ENCODE measurements at places on chromosomes 13 and 19.

DNA sequence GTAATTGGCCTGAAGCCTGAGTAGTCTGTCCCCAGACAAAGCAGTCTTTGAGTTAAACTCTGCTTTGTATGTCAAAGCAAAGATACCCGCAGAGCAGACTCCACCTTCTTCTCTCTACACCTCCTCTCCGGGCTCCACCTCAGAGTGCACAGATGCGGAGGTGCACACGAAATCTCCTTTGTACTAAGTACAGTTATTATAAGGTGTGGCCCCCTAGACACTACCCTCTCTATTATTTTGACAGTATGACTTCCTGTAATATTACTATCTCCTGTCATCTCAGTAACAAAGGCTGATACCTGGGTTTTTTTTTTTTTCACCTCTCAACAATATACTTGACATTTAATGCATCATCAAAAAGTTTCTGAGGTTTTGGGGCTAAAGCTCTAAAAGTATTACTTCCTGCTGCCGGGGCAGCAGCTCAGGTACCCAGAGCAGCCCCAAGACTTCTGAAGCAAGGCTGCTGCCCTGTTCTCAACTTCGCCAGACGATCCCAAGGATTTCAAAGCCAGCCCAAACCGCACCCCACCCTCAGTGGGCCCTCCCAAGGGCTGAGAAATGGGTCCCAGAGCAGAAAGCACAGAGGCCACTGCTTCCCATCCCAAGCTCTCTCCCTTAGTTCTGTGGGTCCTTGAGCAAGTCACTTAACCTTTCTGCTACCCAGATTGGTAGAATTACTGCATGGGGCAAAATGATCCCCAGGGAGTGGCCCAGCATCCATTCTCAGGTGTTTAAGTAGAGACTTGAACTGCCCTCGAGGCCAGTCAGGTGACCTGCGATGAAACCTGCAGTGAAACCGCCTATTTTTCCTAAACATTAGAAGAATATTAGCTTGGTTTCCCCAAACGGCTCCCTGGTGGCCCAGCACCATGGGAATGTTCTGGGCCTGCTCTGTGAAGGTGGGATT lies 180.6 kb downstream of the FOXO1 start:
- no peak for DNase-seq

DNA sequence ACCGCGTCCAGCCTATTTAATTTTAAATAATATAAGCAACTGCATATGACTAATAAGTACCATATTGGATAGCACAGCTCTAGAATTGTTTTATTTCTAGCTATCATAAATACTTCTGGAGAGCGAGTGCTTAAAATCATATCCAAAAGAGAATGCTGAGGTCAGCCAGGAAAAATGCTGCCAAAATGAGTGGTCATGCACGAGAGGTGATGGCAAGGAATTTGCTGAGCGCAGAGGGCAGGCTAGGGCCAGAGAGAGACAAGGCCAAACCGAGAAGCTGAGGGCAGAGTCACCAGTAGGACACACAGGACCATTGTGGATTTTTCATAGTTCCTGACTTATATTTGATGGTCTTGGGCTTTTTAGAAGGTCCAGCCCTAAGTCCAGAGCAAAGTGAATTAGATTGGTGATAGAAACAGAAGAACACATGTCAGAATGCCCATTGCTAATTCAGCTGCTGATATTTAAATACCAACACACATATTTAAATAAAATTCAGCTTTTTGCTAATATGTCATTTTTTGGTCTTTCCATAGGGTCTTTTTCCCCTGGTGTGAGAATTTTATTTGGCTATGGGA lies 33.6 kb upstream of the UBL3 start:
- DNase-seq, result no peak

DNA sequence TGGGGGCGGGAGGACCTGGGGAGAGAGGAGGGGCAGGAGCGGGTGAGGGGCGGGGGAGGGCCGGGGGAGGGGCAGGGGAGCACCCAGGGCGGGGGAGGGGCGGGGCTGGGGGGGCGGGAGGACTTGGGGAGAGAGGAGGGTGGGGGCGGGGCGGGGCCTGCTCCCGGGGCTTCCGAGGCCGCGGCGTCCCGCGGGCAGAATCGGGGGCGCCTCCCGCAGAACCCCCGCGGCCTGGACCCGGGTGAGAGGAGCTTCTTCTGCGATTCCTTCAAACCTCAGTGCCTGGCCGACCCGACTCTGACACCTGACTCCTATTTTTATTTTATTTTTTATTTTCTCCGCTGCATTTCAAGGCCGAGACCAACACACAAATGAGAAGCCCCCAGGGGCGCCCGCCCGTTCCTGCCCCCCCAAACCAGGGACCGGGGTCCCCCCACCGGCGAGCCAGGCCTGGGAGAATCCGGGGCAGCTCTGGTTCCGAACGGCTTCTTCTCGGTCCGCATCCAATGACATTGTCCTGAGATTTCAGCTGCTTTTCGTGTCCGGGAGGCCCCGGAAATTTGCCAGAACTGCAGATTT lies 470 bp upstream of the GRTP1 start:
- peak; percentile 50 for DNase-seq

DNA sequence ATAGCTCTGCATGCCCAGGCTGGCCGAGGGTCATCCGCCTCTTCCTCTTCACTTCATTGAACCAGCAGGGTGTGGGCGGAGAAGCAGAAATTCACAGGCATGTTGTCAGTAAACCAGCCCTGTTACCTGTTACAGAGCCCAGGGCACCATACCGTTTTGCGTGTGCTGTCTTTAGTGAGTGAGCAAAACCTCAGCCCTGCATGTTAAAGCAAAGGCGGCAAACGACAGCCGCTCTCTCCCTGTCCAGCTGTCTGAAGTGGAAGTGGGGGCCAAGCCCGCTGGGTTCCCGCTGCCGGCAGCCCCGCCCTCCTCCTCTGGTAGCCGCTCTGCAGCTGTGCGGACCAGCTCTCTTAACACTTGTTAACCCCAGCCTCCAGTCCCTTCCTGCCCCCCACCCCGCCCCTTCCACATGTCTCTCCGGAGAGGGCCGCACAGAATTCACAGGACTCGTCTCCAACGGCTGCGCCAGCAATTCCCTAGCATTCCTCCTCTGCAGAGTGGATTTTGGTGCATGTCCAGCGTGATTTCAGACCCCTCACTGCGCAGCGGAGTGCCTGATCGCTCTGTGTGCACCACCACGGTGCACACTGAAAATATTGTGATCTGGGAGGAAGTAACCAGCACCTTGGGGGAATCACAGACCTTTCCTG lies 12.7 kb downstream of the KLHL26 start:
- no peak for DNase-seq

GRCh38 chr13:93758575-93758974 lies 532.0 kb downstream of the GPC6 start:
- DNase-seq, result no peak

- DNase-seq, result no peak
Measured at GRCh38 chr13:42189061-42189460, 82.9 kb upstream of the AKAP11 start.

DNA sequence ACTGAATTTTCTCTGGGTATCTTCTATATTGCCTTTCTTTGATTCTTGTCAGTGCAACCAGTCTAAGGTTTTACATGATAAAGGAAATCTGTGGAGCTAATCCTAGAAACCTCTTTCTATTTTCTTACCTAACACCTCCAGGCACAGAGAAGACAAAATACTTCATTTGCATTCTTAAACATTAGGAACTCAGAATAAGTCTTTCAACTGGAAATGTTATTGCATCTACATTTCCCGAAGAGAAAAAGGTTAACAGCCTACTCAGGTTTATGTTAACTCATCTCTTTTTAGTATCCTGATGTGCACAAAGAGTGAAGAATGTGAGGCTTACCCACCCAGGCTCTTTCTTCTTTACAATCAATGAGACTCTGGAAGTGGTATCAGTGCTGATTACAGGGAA lies 106.7 kb downstream of the PCCA start:
- no peak for DNase-seq

GRCh38 chr19:12840091-12841079 lies 2.1 kb downstream of the MAST1 start:
- DNase-seq, result peak; percentile 98

- DNase-seq, result no peak
Measured at GRCh38 chr19:29623726-29624488, 17.8 kb downstream of the POP4 start.

GRCh38 chr13:95267662-95268342 lies 33.4 kb downstream of the ABCC4 start:
- DNase-seq, result no peak

DNA sequence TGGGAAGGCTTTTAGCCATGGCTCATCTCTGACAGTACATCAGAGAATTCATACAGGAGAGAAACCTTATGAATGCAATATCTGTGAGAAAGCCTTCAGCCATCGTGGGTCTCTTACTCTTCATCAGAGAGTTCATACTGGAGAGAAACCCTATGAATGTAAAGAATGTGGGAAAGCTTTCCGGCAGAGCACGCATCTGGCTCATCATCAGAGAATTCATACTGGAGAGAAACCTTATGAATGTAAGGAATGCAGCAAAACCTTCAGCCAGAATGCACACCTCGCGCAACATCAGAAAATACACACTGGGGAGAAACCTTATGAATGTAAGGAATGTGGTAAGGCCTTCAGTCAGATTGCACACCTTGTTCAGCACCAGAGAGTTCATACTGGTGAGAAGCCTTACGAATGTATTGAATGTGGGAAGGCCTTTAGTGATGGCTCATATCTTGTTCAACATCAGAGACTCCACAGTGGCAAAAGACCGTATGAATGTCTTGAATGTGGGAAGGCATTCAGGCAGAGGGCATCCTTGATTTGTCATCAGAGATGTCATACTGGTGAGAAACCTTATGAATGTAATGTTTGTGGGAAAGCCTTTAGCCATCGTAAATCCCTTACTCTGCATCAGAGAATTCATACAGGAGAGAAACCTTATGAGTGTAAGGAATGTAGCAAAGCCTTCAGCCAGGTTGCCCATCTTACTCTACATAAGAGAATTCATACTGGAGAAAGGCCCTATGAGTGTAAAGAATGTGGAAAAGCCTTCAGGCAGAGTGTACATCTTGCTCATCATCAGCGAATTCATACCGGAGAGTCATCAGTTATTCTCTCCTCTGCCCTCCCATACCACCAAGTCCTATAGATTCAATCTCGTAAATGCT lies 10.7 kb downstream of the ZNF470 start:
- DNase-seq, result no peak

- no peak for DNase-seq
Measured at GRCh38 chr19:40786060-40787037, 8.3 kb downstream of the RAB4B start.

GRCh38 chr19:611481-611868 lies 21.8 kb downstream of the HCN2 start:
- no peak for DNase-seq

GRCh38 chr19:17796838-17797423 lies 2.0 kb downstream of the B3GNT3 start:
- no peak for DNase-seq

- DNase-seq, result peak; percentile 21
Measured at GRCh38 chr19:58154287-58154678, 3.7 kb upstream of the ZNF329 start.

DNA sequence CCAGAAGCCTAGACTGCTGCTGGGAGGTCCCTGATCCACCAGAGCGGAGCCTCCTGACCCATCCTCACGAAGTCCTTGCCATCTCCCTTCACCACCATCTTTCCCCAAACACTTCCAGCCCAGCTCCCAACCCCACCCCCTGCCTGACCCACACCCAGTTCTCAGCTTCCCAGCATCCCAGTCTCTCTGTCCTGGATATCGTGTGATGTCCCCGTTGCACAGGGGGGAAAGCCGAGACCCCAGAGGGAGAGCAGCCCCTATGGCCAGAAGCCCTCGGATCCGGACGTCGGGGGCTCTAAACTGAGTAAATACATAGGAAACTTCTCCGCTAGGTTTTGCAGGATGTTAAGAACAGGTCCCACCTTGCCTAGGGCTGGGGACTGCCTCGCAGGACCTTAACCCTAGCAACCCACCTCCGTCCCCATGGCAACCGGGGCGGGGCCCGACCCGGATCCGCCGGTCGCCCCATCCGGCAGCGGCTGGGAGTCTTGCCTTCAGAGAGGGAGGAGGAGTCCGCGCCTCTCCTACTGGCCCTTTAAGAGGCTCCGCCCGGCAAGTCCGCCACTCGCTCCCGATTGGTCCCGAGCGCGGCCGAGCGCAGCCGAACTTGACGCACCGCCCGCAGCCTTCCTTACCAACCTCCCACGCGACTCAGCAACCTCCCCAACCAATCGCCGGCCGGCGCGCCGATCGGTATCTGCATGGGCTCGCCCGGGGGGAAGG lies 451 bp upstream of the HMG20B start:
- peak; percentile 99 for DNase-seq

DNA sequence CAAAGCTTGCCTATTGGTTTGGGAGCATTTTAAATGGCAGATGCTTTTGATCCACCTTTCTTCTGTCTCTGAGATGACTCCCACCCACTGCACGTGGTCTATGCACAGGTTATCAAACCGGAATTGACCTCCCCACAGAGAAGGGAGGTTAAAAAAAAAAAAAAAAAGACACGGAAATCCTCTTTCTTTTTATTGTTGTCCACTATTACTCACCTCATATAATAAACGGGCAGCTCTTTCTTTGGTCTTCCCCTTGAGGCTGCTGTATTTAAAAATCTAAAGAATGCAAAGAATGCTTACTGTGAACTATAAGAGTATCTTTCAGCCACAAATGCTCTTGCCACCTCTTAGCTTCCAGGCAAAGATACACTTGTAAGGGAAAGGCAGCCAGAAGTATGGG lies 329.7 kb downstream of the NDFIP2 start:
- no peak for DNase-seq

DNA sequence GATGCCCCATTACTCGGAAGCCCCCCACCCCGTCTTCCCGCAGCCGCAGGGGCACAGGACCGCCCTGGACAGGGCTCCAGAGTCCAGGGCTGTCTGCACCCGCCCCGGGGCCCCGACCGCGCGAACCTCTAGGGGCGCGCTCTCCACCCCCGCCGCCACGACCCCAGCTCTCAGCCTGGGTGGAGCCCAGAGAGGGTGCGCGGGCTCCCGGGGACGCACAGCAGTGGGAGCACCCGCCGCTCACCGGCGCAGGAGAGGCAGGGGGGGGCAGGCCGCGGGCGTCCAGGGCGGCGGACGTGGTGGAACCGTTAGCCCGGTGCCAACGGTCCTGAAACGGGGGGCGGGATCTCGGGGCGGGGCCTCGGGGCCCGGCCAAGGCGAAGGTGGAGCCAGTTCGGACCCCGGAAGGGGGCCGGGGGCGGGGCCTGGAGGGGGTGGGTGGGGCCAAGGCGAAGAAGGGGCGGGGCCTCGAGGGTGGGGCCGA lies at the start of gene ATP8B3:
ATP8B3 (minus strand) TSS at position 335 of the 484 bp plus-strand sequence. CDS start 540 bp downstream, outside the sequence.
- DNase-seq, result no peak

DNA sequence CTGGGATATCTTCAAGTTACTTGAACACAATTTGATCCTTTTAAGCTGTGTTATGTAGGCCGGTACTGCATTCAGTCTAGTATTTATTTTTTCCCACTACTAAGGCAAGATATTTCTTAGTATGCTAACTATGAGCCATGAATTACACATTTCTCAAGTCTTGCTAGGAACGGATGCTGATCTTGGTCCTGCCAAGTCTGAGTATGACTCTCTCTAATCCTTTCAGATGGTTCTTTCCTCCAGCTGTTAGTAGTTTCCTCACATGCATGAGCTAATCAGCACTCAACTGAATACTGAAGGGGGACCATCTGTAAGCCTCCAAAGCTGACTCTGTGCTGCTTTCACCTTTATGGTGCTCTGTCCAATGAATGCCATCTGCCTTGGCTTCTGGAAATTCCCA lies 460.3 kb downstream of the KCTD12 start:
- no peak for DNase-seq
